ENCODE measurements at places on chromosomes 6 and 20.

GRCh38 chr6:139713424-139713823 lies 339.0 kb upstream of the CITED2 start:
- DNase-seq, result no peak

- DNase-seq, result no peak
Measured at GRCh38 chr6:98463038-98464000, 371.1 kb upstream of the POU3F2 start.

DNA sequence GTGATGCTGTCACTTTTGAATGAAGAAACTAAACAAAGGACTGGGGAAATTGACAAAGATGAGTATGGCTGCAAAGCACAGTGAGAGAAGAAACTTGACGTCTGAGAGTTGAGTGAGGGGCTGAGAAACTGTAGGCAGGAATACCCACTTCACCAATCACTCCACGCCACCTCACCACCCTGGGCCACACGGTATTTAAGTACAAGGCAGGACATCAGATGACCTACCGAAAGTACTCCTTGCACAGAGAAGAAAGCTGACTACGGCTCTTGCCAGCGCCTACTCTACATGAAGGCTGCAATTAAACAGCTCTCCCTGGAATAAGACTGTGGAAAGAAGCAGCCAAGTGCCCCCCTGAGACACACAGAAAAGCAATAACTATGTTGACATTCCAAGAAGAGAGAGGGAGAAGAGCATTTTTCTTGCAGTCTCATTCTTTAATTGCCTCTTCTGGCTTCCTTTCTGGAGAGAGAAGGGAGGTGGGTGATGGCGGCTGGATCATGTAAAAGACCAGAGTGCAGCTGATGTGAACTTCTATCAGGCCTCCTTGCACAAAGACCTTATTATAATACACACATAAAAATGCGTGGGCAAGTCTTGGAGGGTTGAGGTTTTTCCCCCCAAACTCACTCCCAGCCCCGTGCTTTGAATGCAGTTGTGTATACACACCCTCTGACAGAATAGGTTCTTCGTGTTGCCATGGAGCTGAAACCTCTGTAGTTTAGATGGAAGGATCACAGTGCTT lies 44.6 kb downstream of the HIVEP2 start:
- DNase-seq, result no peak

GRCh38 chr6:5028921-5029320 lies 25.1 kb upstream of the RPP40 start:
- DNase-seq, result no peak

DNA sequence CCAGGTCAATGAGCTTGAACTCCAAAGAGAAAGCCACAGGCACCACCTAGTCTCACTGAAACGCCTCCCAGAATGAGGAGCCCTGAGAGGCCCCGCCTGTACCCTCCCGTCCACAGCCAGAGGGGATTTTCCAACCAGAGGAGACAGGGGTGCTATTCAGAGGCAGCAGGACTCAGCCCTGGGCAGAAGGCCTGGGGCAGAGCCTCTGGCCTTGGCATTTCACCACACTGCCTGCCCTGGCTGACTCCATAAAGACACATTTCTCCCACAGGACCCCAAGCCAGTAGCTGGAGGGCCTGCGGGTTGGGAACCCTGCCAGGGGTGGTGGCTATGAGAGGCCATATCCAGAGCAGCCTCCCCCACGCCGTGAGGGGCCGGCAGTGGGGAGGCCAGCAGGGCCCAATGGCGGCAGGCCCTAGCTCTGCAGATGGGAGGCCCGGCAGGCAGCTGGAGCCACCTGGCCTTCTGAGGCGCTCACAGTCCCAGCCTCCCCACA lies 159.3 kb downstream of the PREX1 start:
- DNase-seq, result no peak

DNA sequence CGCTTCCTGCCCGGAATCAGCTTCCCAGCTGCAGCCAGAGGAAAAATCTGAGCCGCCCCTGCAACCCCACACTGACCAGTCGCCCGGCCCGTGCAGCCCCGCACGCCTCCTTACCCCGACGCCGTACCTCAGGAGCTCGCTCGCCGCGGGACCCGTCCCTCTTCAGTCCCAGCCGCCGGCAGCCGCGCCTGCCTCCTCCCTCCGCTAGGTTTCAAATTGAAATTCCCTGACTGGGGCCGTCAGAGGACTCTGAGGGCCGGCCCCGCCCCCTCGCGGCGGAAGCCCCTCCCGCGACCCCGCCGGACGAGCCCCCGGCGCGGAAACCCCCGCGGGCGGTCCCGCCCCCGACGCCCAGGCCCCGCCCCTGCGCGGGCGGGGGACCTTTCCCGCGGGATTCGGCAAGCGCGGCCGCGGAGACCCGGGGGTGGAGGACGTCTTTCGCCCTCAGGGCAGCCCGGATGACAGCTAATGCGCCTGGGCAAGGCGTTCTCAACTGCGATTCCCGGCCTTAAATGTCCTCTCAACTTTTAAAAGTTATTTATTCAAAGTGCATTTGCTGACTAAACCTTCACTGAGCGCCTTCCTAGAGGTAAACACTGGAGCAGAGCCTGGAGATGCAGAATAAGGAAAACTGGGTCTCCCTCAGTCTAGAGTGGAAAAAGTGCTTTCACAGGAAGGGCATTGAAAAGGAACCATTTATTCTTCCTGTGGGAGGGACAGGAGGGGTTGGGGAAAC lies at the start of gene EPB41L2:
EPB41L2 (minus strand) TSS at position 218 of the 736 bp plus-strand sequence. CDS start 106,760 bp downstream, outside the sequence.
- DNase-seq, result peak; percentile 86

- no peak for DNase-seq
Measured at GRCh38 chr6:106373502-106374239, 13.2 kb downstream of the CRYBG1 start.

DNA sequence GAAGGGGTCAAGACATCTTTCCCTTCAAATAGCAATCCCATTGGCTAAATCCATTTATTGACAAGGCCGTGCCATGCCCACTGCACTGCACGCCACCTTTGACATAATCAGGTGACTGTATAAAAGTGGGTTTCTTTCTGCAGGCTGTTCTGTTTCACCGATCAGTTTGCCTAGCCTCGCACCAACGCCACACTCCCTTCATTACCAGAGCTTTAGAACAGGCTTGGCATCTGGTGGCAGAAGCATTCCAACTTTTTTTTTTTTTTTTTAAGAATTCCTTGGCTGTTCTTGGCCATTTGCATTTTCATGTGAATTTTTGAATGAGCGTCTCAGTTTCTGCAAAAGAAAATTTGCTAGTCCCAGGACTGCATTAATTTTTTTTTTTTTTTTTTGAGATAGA lies 78.1 kb downstream of the PPP1R3G start:
- no peak for DNase-seq

DNA sequence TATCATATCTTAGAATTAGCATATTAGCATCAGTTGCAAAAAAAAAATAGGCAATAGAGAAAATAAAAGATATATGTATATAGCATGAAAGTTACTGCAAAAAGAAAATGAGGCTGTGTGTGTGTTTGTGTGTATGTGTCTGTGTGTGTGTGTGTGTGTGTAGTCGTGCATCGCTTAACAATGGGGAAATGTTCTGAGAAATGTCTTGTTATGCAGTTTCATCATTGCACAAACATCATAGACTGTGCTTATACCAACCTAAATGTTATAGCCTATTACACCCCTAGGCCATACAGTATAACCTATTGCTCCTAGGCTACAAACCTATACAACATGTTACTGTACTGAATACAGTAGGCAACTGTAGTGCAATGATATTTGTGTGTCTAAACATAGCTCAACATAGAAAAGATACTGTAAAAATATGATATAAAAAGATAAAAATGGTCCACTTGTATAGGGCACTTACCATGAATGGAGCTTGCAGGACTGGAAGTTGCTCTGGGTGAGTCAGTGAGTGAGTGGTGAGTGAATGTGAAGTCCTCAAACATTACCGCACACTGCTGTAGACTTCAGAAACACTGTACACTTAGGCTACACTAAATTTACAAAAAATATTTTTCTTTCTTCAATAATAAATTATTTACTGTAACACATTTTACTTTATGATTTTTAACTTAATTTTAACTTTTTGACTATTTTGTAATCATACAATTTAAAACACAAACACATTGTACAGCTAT lies 805.1 kb downstream of the KIF16B start:
- DNase-seq, result no peak

GRCh38 chr6:108353853-108354252 lies 59.0 kb downstream of the AFG1L start:
- no peak for DNase-seq

GRCh38 chr6:106033806-106034205 lies 52.3 kb upstream of the PRDM1 start:
- DNase-seq, result no peak

DNA sequence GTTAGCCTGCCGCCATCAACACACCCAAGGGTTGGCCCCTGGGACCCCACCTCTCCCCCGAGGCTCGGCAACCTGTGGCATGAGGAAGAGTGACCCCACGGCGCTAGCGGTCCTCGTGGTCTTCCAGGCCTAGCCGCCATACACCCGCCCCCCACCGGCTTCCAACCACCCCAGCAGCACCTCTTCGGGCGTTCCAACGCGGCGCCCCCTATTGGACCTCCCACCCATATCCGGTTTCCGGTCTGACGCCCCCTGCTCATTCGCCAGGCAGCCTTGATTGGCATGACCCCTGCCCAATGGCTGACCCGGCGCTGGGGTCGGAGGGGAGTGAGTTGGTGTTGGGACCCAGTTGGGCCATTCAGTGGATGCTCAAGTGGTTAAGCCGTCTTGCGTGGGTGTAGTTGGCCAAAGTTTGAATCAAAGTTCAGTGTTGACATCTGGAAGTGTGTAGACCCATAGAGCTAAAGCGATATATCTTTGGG lies at the start of gene GNAS-AS1:
GNAS-AS1 (minus strand) TSS at position 210 of the 482 bp plus-strand sequence.
- no peak for DNase-seq
